ENCODE measurements at places on chromosomes 3 and 15.

- no peak for DNase-seq
Measured at GRCh38 chr3:107981471-107982111, 109.2 kb downstream of the CD47 start.

DNA sequence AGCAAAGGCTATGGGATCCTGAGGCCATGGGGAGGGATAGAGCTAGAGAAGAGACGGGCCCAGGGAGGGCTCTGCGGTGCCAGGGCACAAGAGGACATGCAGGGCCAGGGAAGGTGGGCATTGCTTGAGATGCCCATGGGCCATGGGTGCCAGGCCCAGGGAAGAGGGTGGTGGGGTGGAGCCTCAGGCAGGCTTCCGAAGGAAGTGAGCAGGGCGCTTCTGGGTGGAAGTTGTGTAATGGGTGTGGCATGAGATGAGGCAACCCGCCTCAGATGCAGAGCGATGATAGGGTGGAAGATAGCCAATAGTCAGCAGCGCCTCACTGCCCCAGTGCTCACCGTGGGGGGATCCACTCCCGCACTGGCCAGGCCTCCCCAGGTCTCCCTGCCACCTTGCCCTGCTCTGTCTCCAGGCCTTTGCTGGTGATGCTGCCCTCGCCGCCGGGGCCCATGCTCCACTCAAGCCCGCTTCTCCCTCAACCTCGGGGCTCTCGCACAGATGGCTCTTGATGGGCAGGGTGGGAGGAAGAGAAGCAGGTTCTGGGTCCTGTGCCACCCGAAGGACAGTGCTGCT is 51.4 kb downstream of the DNAJB8 start:
- peak; percentile 80 for DNase-seq

DNA sequence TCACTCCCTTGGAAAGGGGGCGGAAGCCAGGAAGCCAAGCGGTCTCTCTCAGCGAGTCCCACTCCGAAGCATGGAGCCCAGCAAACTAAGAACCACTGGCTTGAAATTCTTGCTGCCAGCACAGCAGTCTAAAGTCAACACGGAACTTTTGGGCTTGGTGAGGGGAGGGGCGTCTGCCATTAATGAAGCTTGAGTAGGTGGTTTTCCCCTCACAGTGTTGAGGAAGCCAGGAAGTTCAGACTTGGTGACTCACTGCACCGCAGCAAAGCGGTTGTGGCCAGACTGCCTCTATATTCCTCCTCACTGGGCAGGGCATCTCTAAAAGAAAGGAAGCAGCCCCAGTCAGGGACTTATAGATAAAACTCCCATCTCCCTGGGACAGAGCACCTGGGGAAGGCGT is 665.4 kb upstream of the CBLB start:
- DNase-seq = peak; percentile 28

GRCh38 chr3:127482216-127483004 is 108.1 kb downstream of the TPRA1 start:
- DNase-seq = peak; percentile 55

DNA sequence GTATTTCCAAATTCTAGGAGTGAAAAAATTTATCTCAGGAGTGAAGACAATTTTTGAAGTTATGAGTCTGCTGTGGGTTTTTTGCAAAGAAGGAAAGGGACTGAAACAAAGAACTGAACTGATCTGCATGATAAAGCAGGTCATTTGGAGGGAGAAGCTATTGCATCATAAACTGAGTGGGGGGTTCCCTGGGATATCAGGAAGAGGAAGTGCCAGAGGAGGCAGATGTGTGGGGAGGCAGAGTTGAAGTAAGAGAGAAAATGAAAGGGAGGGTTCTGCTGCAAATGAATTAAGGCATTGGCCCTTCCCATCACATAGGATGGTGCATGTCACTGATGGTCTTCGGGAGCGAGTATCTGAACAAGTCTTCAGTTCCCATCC is 379.2 kb downstream of the VPS13C start:
- no peak for DNase-seq

DNA sequence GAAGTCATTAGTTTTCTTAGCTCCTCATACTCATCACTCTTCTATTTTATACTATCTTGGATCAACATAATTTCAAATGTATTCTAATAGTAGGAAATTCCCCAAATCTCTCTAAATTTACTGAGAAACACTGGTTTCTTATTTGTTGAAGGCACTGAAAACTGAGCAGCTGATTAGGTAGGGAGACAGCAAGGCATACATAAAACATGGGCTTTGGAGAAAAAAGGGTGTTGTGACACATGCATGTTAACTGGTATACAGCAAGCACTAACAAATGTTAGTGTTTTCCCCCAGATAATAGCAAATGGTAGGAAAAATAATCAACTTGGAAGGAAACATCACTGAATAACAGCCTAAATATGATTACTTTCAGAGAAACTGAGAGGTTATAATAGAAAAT is 125.5 kb upstream of the TSPAN3 start:
- no peak for DNase-seq

DNA sequence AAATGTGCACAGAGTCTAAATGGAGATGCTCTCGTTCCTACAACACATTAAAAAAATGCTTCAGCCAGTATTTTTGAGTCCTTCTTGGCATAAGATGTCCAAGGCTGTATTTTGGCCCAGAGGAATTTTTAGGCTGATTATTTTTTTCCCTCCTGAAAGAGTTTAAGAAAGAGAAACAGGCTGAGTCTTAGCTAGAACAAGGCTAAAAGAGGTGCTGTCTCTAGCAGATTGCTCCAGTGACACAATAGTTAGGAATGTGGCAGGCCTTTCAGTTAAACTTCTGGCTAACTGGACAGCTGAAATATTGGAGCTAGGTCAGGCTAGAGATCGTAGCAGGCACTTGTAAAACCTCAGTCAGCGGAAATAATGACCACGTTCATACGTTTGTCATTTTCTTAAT is 271.4 kb upstream of the RARB start:
- no peak for DNase-seq

DNA sequence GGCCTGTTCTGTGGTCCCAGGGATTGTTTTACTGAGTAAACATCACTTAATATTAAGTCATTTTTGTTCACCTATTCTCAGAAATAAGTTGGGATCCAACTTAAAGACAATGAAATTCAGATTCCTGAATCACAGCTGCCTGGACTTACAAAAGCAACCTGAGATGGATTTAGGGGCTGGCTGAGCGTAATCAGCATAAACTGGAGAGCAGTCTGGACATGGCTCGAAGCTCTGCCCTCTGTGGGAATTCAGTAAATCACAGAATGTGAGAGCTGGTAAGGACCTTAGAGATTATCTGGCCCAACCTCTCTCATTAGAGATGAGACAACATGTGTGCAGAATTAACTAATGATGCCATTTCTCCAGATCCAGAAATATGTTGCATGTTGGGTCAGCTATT is 23.7 kb downstream of the CCDC80 start:
- no peak for DNase-seq

DNA sequence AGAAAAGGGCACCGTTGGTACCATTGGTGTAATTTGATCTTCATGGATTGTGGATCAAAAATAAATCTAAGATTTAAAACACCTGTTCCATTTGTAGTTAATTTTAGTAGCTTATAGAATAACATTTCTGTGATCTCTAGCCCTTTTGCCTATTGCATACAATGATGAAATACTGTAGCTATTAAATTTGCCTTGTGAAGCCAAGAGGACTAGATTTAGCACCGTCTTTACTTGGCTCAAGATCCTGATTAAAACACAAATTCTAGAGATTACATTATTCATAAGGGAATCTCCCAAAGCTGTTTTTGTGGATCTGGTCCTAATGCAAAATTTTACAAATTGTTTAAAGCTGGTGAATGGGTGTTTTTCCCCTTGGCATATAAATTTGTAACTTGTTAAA is 8.2 kb downstream of the TBC1D23 start:
- DNase-seq = no peak

GRCh38 chr3:42503957-42504333 is 1.5 kb downstream of the VIPR1 start:
- no peak for DNase-seq

DNA sequence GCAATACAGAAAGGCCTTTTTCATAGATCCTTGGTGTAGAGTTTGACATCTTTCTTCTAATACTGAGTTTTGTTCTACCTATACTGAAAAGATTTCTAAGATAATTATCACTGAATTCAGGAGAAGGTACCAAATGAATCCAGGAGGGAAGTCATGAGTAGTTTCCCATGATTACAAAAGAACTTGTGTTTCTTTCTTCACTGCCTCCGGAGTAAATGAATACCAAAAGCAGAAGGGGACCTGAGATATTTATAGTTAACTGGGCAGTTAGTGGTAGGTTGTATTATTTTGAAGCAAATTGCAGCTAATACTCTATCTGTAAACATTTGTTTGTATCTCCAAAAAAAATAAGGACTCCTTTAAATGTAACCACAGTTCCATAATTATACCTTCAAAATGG is 175.4 kb downstream of the SUCNR1 start:
- DNase-seq = no peak

GRCh38 chr3:102748646-102749045 is 313.8 kb downstream of the ZPLD1 start:
- DNase-seq = no peak

GRCh38 chr3:143442814-143443447 is 323.4 kb downstream of the CHST2 start:
- DNase-seq = peak; percentile 84

DNA sequence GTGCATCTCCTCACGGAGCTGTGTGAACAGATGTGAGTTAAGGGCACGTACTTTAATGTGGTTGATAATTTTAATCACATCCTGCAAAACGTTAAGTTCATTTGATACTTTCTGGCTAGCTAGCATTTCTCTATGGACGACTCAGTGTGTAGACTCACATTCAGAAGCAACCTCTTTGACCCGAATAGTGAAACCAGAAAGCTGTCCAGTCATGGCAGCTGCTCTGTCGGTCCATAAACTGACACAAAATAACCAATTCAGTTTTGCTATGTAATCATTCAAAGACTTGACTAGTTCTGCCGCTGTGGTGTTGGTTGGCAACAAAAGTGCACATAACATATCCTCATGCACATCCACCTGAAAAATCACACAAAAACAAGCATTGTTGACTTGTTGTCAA is 3.7 kb upstream of the GFM1 start:
- DNase-seq = no peak

DNA sequence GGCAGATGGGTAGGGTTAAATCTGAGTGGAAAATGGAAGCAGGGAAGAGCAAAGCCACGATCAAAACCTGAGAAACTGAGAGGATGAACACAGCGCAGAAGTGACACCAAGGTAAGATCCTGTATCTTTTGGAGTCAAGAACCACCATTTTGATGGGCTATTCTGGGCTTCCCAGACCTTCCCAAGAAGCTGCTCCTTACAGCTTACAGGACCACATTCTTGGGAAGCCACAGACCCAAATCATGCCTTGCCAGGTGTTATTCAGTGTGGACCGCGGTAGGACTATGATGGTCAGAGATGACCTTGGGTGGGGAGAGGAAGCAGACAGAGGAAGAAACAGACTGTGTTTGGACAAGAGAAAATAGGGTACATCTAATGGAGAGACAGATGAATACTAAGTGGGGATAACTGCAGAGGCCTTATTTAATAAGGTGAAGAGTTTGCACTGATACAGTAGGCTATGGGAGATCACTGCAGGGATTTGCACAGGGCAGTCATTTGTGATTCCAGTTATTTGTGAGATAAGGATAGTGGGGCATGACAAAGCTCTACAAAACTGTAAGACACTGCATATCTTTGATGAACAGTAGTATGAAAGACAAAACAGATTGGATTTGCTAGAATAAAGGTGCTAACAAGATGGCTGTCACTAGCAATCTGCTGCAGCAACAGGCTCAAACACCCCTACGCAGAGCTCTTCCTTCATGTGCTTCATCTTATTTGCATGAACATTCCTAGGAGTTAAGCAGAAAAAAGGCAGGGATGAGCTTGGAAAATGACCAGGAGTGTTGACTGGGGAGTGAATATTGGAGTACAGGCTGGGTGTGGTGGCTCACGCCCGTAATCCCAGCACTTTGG is 105.9 kb downstream of the IGF2BP2 start:
- no peak for DNase-seq

DNA sequence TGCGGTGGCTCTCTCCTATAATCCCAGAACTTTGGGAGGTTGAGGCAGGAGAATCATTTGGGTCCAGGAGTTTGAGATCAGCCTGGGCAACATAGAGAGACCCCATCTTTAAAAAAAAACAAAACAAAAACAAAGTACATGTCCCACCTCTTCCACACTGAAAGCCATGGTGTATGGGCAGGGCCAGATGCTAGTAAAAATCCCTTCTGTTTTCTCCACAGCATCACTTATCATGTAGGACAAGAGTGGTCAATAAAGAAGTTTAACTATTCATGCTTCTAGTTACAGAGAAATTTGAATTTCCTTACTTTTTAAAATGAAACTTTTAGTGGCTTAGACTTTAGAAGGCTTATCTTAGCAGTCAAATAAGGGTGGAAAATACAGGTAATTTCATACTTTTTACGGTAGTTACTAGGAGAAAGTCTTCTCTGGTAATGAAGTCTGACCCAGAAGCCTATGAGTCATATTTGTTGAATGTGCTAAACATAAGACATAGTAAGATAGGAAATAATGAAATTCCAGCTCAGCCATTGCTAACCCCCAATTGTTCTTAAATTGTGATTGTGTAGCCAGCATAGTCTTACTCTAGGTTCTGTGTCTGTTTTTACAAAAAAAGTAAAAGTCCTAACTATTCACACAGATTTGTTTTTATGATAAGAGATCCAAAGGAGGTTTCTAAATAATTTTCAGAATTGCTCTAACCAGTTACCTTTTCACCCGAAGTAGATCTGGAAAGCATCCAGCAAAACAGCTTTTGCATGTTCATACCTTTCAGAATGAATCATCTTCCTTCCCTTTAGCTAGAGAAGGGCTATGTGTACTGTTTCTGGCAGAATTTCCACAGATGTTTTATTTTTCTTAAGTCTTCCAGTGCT is 16.4 kb upstream of the ZNF609 start:
- DNase-seq = no peak

DNA sequence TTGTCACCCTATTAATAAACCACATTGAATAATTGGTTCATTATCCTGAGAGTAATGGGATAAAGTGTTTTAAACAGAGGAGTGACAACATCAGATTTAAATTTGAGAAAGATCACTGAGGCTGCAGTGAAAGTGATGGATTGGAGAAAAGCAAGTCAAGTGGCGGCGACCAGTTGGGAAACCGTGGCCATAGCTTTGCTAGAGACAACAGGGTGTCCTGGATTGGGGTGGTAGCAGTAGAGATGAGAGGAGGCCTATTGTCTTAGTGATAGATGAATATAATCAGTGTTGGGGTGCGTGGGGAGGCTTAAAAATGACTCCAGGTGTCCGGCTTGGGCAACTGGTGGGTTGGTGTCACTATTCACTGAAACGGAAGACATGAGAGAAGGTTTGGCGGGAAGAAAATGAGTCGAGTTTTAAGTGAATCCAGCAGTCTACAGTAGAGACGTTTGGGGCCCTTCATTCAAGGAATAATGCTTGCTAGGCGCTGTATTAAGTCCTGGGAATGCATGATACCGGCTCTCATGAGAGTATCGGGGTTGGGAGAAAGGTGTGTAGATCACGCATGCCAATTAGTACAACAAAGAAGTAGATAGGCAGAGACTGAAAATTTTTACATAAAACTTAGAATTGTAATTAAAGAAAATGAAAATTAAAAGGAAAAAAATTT is 819 bp downstream of the NEK4 start:
- DNase-seq = peak; percentile 44

- no peak for DNase-seq
Measured at GRCh38 chr3:48788544-48789162, 59.0 kb downstream of the PRKAR2A start.

- DNase-seq = no peak
Measured at GRCh38 chr15:47673232-47673761, 44.0 kb upstream of the SEMA6D start.
